ENCODE measurements at places on chromosomes 16 and 17.
A peak's percentile ranks its signal among the peaks of the same experiment; 100 is the strongest.

DNA sequence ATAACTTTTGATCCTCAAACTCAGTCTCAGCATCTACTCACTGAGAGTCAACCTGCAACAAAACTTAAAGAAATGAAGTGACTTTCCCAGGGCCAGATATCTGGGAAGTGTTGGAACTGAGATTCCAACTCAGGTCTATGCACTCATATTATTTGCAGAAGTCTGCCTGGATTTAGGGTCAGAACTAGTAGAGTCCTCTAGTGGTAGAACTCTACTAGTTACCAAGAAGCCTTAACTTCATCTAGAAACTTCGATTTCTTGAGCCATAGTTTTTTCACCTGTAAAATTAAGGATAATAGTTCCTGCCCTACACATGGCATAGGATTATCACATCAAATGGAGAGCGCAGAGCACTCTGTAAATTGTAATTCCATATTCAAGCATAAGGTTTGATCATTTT is 23.4 kb upstream of the KRT24 start:
- no peak for DNase-seq

- no peak for DNase-seq
These were observed at the start of gene CCL17 for GRCh38 chr16:57403965-57404817. TSS of gene CCL17 (plus strand) at chr16:57404767. CDS start at chr16:57413933, 9,166 bp downstream.

GRCh38 chr17:58338841-58339754 is 10.5 kb upstream of the TSPOAP1 start:
- DNase-seq: no peak

GRCh38 chr17:47085736-47086135 is 103.4 kb downstream of the CDC27 start:
- DNase-seq: no peak

DNA sequence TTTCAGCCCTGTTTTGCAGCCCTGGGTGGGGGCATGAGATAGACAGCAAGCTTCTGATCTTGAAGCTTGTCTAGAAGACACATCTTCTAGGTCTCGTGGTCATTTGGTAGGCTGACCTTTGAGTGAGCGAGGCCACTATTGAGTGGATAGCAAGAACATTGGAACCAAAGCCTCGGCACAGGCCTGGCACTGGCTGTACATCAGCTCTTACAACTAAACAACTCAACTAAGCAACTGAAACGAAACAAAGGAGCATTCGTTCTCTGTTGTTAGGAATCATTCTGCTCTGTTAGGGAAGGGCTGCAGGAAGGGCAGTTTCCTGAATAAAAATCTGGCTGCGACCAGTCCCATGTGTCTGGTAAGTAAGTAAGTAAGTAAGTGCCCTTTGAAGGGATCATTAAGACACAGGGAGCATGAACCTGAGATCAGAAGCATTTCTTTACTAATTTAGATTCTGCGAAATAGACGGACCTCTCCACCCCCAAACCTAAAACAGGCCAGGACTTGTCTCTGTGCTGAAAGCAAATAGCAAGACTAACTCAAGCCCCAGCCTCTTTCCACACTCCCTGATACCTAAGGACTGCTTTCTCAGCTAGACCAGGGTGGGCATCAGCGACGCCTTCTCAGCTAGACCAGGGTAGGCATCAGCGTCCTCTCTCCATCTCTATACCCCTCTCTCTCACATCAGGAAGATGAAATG is 22.7 kb downstream of the CYB561 start:
- no peak for DNase-seq

- DNase-seq: no peak
These were observed 83.3 kb upstream of the GPRC5B start for GRCh38 chr16:19967963-19968362.

GRCh38 chr17:66676421-66676820 is 158.5 kb upstream of the CACNG5 start:
- no peak for DNase-seq

- no peak for DNase-seq
These were observed 31.7 kb downstream of the CRISPLD2 start for GRCh38 chr16:84851192-84852127.

DNA sequence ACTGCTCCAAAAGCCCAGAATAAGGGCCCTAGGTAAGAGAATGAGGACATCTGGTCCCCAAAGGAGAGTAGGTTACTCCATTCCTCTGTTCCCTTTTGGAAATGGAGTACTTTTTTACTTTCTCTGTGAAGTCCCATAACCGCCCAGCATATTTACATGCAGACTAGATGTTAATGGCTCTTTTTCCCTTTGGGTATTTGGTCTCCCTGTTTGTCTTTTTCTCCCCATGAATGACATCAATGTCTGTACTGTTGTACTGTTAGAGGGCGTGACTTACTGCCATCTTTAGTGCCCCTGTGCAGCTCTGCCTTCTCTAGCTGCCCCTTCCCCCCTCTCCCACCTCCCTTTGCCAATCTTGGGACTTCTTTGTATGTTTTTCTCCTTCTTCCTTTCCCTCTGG is 19.0 kb downstream of the GPR179 start:
- peak; percentile 49 for DNase-seq

All from putamen (tissue), 1 donor.